CMK (cell line): ENCODE measurements at places on chromosomes 12 and 14.
A peak's percentile ranks its signal among the peaks of the same experiment; 100 is the strongest.

- DNase-seq: no peak
Measured at GRCh38 chr12:124780752-124781685, 82.6 kb downstream of the SCARB1 start.

DNA sequence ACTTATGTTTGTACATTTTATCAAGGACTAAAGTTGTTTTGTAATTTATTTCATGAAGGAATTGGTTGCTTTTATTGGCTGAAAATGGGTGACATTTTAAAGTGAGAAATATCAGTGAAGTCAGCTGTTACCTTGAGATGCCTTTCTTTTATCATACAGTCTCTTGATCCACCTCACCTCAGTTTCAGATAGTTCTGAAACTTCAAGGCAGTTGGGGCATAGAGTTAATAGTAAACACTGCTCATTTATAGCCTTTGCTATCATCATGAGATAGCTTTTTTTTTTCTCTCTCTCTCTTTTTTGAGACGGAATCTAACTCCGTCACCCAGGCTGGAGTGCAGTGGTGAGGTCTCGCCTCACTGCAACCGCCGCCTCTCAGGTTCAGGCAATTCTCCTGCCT lies 76.7 kb downstream of the MON2 start:
- no peak for DNase-seq

DNA sequence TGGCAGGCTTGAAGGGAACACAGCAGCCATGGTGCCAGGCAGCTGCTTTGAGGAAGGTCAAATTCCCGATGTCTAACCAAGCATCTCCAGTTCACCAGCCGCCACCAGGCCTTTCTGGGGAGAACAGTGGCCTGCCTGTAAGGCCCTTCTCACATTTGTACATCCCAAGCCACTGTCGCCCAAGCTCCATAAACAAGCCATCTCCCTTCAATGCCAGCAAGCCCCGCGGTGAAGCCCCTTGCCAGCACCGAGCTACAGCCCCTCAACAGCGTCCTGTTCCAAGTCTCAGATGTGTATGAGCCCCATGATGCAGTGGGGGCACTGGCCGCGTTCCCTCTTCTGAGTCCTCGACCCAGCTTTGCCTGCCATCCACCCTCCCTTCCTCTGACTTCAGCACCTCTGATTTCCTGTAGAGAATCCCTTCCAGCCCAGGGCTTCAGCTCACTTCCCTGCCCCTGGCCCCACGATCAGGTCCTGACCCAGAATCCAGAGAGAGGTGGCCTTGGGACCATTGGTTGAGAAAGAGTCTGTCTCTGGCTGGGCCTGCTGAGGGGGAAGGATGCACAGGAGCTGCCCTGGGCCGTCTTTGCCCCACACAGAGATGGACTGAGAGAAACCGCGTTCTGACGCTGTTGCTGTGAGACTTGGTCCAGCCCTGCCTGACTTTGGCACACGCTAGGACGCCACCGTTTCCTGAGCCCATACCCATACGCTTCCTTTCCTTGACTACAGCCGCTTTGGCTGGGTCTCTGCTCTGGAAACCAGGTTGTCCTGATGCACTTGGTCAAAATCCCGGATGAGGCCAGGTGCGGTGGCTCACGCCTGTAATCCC lies 1.9 kb upstream of the MMP17 start:
- DNase-seq: no peak

GRCh38 chr12:1013618-1014489 lies 22.8 kb downstream of the ERC1 start:
- DNase-seq: no peak

- no peak for DNase-seq
Measured at GRCh38 chr14:25615174-25615573, 565.2 kb upstream of the STXBP6 start.

- DNase-seq: no peak
Measured at GRCh38 chr12:116698116-116698515, 39.8 kb downstream of the SPRING1 start.

- no peak for DNase-seq
Measured at GRCh38 chr12:69966839-69967238, 141.8 kb downstream of the MYRFL start.

- DNase-seq: no peak
Measured at GRCh38 chr12:124553862-124554428, 13.5 kb downstream of the NCOR2 start.

DNA sequence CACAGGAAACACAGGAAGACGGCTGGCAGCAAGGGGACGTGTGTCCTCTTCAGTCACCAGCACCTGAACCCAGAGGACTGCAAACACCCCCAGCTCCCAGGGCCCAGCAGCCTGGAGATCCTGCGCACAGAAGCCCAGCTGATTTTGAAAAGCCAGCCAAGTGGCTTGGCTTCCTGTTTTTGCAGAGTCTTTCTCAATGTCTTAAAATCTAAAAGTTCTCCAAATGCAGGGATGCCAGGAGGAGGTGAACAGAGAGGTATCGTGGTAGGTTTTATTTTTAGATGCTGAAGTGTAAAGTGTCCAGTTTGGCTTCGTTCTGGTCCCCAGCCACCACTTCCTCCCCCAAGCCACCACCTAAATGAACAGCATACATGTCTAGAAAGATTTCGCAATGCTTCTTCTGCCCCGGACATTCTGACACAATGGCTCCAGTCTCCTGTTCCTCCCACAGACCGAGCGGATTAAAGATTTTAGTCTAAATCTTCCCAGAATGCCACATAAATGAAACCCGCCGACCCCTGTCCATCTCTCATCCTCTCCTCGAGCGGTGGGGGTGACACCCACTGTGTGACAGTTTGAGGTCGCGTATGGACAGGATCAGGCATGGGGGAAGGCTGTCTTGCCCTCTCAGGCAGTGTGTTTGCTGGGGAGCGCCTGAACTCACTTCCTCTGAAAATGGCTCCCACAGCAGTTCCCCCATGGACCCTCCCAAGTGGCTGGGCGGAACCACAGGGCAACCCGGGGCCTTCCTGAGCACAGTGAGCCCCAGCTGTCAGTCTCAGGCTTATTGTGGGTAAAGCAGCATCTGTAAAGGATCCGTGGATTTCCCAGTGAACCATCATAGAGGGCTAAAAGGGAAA lies 41.6 kb downstream of the ITPK1 start:
- peak; percentile 38 for DNase-seq

DNA sequence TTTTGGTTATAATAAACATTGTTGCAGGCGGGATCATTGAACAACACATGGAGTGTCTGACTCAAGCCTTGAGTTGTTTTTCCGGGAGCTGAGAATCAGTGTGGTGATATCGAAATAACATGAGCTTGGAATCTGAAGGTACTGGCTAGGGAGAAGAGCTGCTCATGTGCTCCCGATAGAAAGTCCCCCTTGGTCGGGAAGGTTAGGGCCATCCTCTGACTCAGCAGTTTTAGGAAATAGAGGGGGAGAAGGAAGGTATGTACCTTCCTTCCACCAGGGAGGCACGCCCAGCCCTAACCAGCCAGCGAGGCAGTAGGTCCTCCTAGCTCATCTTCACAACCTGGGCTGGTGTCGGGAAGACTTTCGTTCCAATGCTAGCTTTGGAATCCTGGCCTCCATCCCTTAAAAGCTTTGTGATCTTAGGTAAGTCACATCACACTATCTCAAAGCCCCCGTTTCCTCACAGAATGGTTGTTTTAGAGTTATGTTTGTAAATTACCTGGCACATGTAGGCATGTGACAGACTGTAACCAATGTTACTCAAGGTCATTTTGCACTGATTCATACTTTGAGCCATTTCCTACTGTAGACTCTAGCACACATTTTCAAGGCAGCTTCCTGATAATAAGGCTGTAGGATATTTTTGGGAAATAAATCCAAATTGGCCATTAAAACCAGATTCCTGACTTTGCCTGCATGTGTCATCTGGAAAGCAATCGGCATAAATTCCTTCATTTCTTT lies 1.9 kb upstream of the RAB35 start:
- no peak for DNase-seq

GRCh38 chr12:96241846-96242256 lies 47.7 kb downstream of the ELK3 start:
- DNase-seq: no peak

DNA sequence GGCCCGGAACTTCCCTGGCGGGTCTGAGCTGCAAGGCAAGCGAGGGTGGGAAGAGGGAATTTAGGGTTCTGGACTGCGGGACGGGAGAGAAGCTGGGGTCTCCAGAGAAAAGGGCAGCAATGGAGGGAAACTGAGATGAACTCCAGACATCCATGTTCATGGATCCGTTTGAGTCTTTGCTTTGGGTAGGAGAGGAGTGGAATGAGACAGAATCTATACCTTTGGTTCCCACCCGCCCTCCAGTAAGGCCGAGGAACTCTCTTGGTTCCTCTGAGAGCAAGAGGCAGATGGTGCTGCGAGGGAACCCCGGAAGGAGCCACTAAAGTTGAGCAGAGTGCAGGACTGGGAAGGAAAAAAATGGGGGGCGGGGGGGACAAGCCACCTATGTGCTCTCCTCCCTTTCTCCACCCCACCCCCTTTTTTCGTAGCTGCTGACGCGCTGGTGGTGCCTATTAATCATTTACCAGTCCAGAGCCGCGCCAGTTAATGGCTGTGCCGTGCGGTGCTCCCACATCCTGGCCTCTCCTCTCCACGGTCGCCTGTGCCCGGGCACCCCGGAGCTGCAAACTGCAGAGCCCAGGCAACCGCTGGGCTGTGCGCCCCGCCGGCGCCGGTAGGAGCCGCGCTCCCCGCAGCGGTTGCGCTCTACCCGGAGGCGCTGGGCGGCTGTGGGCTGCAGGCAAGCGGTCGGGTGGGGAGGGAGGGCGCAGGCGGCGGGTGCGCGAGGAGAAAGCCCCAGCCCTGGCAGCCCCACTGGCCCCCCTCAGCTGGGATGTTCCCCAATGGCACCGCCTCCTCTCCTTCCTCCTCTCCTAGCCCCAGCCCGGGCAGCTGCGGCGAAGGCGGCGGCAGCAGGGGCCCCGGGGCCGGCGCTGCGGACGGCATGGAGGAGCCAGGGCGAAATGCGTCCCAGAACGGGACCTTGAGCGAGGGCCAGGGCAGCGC lies 1.2 kb downstream of the SSTR1 start:
- DNase-seq: no peak

GRCh38 chr14:67581643-67582042 lies 18.4 kb downstream of the PIGH start:
- DNase-seq: no peak

DNA sequence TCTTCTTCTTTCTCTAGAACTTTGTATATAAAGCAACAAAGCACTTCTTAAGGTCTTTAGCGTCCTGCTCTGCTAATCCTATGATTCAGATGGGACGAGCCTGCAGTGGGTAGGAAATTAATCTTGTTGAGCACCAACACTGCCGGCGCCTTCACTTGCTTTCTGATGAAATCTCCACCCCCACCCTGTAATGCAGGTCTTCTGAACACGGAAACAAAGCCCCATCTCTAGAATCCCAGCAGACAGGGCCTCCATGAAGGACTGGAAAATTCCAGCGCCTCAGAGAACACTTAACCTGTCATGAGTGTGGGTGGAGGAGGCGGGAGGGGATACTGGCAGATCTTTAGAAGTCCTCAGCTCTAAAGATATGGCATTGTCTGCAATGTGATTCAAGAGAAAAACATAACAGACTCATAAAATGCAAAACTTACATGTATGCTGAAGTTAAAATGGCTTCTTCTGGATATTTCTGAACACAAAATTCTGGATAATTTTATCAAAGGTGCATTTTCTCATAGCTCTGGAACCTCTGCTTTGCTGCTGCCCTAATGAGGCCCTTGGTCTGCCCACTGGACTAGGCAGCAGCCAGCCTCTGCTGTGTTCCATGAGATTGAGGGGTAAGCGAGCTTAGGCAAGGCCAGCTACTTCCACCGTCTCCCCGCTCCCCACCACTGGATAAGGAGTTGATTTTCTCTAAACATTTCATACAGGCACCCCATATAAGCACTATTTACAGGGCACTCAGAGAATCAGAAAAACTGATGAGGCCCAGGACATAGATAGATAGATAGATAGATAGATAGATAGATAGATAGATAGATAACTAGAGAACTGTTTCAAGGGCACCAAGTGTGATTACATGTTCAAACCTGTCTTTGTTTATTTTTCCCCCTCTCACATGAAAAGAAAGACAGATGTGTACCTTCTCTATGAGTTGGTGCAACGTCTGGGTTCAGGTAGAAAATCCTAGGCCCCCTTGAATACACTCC lies 43.1 kb downstream of the ZFP36L1 start:
- no peak for DNase-seq

- no peak for DNase-seq
Measured at GRCh38 chr12:13258717-13259119, 62.2 kb downstream of the EMP1 start.

GRCh38 chr12:108657130-108657745 lies 23.5 kb upstream of the SELPLG start:
- DNase-seq: no peak

DNA sequence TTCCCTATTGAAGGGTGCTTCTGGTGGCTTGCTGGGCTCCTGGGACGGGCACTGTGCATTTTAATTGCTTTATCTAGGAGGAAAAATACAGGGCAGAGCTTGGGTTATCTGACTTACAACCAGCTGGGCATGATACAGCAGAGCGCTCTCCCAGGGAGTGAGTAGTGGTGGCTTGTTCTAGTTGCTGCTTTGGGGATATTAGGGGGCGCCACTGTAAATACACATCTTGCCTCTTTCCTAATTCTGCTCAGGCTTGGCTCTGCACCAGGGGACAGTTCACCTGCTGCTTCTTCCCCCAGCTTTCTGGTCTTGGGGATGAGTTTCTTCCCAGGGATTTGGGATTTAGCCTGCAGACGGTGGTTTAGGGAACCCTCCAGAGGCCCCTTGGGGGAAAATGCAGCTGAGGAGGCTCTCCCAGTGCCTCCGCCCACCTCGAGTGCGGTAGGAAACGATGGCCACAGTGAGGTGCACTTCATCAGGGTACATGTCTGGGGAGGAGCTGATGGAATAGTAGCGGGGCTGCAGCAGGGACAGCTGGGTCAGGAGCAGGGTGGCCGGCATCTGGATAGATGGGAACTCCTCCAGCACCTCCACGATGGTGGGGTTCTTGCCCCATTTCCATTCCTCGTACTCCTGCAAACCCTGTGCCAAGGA lies 36.9 kb upstream of the FBXO21 start:
- no peak for DNase-seq

GRCh38 chr12:54593725-54594124 lies 5.3 kb upstream of the PPP1R1A start:
- DNase-seq: no peak

DNA sequence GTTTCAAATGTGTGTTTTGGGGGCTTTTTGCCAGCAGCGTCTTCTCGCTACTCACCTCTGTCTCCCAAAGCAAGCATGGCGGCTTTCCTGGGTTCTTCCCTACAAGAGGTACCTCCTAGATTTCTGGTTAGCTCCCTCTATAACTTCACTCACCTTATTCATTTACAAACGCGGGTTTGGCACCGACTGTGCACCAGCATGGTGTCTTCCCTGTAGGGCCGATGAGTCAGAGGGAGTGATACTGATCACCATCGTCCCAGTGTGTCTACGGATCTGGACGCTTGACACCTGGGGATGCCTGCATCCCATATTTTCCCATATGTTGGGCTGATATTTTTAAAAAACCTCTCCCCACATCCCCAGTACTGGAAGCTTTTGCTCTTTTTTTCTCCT lies 8.0 kb upstream of the SERPINA12 start:
- no peak for DNase-seq

GRCh38 chr14:21796916-21797315 lies 123.3 kb upstream of the OR4E1 start:
- no peak for DNase-seq

- DNase-seq: peak; percentile 90
Measured at GRCh38 chr12:52662093-52662917, 10.3 kb upstream of the KRT2 start.
